Effector CD4-positive, alpha-beta T cell (primary cell): ENCODE measurements at places on chromosomes 16 and 17.

GRCh38 chr17:3543453-3543852 lies 14.2 kb downstream of the TRPV3 start:
- no peak for DNase-seq

GRCh38 chr16:60405286-60405685 lies 1631.0 kb downstream of the CDH8 start:
- DNase-seq: no peak

DNA sequence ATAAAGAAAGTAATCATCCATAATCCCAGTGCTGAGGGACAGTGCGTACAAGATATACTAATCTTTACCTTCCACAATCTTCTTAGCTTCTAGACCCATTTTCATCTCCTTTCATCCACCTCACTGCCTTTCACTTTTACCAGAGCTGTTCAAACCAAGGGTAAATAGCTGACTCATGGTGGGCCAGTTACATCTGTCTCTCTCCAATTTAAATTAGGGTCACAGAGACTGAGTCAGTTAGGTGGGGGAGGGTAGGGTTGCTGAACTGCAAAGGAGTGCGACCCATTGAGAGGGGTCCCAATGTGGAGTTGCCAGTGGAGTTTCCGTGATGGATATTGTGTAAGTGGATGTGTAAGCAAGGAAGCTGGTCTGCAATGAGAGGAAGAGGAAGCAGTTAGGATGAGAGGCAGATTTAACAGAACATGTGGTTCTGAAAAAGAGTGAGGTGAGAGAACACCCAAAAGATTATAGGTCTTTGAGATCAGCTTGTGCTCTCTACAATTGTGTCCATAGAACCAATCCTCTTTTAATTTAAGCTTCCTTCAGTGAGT lies 83.5 kb downstream of the GP2 start:
- no peak for DNase-seq

- DNase-seq: no peak
These were observed 30.1 kb downstream of the CCL4 start for GRCh38 chr17:36133602-36134236.

GRCh38 chr16:86317813-86318650 lies 192.3 kb upstream of the FOXF1 start:
- DNase-seq: no peak

- no peak for DNase-seq
These were observed 19.8 kb downstream of the ZNF385C start for GRCh38 chr17:42078396-42079043.

DNA sequence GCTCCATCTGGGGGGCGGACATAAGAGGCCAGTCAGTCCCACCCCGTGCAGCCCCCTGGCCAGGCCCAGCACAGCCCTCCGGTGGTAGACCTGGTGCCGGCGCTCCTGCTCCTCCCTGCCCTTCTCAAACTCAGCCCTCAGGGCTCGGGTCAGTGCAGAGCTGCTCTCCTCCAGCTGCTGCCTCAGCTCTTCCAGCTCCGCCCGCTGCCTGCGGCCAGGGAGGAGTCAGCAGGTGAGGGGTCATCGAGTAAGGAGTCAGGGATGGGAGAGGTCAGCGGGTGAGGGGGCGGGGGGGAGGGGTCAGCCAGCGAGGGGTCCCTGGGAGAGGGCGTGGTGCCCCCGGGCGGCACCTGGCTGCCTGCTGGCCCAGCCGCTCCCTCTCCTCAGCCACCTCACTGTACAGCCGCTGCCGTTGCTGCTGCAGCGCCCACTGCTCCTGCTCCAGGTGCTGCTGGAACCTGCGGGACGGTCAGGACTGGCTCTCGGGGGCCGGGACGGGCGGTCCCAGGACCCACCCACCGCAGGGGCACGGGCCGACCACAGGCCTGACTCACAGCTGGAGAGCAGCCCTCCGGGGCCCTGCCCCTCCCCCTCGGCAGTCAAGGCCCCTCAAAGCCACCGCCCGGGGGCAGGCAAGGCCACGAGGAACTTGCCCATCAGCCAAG lies 26.5 kb upstream of the AATK start:
- DNase-seq: no peak

GRCh38 chr17:4933646-4934045 lies 1.6 kb downstream of the GP1BA start:
- DNase-seq: no peak

GRCh38 chr17:39014044-39014794 lies 47.0 kb upstream of the FBXO47 start:
- no peak for DNase-seq

GRCh38 chr16:11121083-11121608 lies 134.9 kb downstream of the SOCS1 start:
- DNase-seq: no peak

DNA sequence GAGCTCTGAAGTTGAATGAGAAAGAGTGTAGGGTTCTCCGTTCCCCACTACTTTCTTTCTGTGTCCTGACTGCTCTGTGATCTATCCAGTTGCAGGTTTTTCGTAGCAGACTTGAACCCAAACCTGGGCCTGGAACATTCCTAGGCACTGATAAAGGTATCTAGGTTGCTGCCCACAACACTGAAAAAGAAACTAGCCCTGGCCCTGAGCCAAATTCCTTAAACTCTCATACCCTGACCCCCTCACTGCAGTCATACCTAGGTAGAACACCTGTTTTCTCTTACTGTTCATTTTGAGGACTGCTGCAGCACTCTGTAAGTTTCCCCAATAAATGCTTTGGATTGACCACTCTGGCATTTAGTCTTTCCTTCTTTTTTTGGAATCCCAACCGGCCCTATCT lies 5.4 kb downstream of the HYDIN start:
- no peak for DNase-seq

- no peak for DNase-seq
These were observed 341.1 kb downstream of the PMP22 start for GRCh38 chr17:14923981-14924380.

DNA sequence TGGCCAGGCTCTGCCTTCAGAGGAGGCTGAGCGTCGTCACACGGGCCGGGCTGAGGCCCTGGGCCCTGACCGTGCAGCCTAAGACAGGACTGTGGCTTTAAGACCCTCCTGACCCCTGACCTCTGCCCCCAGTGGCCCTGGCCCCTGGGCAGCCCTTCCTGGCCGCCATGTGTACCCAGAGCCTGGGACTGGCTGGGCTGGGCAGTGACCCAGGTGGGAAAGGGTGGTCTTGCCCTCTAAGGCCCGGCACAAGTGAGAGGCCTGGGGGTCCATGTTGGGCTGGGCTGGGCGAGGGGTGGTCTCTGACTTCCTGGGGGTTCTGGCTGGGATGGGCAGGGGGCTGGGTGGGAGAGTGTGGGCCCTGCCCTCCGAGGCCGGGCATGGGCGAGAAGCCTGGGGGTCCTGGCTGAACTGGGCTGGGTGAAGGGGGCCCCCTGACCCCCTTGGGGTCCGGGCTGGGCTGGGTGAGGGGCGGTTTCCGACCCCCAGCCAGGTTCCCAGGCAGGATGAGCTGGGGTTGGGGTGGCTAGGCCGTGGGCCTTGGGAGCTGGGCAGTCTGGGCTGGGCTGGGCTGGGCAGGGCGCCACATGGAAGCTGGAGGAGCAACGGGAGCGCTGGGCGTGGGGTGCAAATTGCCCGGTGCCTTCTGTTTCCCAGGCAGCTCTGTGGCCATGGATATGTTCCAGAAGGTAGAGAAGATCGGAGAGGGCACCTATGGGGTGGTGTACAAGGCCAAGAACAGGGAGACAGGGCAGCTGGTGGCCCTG lies at the start of gene CDK3:
TSS of gene CDK3 (plus strand) at position 101 of the 767 bp plus-strand sequence. CDS start at position 672, 571 bp downstream.
- DNase-seq: no peak

- no peak for DNase-seq
These were observed 290.6 kb downstream of the WWOX start for GRCh38 chr16:78390092-78390491.

DNA sequence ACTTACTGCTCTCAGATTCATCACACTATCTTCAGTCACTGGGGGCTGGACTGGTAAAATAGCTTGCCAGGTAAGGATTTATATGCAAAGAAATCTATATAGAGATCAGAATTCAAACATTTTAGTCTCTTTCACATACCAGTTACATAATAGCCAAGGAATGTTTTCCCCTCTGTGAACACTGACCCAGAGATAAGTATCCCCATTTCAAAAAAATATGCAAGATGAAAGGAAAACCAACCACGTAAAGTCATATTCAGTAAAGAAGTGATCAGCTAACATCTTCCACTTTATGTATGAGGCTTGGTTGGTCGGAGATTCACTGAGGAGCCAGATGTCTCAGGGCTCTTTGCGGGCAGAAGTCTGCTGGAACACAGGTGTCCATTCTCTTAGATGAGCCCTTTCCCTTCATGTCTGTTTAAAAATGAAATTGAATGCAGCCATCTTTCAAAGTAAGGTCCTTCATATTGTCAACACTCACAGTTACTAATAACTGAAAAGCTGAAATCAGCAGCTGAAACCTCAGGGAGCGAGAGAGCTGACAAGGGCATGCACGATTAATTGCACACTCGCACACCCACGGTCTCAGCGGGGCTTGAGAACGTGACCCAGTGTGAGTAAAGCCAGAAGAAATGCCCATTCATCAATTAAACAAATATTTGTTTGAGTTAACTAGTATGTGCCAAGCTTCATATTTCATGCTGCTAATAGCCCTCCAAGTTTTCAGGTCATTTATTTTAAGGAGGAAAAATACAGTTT lies 161.2 kb downstream of the MRTFB start:
- no peak for DNase-seq

- DNase-seq: peak; percentile 7
These were observed 1.1 kb upstream of the AKTIP start for GRCh38 chr16:53503991-53504663.

DNA sequence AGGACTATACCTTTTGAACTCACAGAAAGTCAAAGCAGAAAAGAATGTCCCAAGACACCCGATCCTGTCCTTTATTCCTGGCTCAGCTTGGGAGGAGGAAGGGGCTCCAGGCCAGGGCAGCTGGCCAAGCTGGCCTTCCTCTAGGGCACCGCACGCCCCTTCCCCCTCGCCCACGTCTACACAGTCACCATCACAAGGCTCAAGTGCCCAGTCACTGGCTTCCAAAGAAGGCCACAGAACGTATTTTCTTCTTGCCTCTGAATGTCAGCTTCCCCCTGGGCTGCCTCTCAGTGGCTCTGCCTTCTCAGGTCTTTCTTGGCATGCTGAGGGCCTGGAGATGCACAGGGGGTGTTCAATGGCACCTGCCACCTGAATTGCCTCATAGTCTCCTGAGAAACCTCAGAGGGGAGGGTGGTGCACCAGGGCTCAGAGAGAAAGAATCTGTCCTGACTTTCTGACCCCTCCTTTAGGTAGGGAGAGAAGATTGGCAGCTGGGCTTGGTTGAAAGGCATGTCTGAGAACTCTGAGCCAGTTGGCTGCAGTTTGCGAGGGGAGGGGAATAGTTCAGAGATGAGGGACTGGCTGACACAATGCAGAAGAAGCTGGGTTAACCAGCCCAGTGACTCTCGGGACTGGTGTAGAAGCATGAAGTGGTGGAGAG lies 2.1 kb downstream of the DHRS11 start:
- no peak for DNase-seq

DNA sequence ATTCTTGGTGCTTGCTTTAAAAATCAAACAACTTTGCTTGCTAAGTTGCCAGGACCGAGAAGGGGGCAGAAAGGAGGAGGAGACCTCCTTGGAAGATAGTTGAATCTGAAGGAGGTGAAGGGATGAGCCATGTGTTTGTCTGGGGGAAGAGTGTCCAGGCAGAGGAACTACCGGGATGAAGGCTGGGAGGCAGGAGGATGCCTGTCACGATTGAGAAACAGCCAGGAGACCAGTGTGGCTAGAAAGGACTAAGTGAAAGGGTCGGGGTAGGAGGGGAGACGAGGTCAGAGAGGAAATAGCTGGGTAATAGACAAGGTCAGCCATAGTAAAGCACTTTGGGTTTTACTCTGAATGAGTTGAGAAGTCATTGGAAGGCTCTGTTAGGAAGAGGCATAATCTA lies 38.9 kb upstream of the CSNK2A2 start:
- no peak for DNase-seq

DNA sequence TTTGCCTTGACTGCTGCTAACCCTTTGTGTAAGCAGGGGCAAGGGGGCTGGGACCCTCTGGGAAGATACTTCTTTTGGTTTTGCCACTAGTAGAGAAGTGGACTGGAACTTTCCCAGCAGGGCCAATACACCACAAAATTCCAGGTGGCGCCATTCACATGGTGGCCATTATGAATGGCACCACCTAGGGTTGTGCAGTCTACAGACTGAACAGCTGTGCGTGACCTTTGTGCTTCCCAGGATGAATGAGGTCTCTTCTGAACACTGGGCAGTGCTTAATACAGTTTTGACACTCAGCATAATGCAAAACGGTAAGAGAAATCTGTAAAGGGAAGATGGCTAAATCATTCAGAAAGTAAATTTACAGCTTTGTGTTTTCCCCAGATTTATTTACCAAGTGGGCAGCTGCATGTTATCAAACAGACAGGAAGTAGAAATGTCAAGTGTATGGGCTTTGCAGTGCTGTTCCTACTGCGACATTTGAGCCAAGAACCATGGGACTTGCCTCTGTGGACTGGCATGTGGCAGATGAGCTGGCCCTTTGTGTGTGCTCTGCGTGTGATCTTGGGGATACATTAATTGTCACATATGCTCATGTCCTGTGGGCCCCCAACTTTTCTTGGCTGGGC lies 9.2 kb downstream of the SYT17 start:
- DNase-seq: no peak

- peak; percentile 59 for DNase-seq
These were observed 618 bp downstream of the TRIM47 start for GRCh38 chr17:75877752-75878173.

DNA sequence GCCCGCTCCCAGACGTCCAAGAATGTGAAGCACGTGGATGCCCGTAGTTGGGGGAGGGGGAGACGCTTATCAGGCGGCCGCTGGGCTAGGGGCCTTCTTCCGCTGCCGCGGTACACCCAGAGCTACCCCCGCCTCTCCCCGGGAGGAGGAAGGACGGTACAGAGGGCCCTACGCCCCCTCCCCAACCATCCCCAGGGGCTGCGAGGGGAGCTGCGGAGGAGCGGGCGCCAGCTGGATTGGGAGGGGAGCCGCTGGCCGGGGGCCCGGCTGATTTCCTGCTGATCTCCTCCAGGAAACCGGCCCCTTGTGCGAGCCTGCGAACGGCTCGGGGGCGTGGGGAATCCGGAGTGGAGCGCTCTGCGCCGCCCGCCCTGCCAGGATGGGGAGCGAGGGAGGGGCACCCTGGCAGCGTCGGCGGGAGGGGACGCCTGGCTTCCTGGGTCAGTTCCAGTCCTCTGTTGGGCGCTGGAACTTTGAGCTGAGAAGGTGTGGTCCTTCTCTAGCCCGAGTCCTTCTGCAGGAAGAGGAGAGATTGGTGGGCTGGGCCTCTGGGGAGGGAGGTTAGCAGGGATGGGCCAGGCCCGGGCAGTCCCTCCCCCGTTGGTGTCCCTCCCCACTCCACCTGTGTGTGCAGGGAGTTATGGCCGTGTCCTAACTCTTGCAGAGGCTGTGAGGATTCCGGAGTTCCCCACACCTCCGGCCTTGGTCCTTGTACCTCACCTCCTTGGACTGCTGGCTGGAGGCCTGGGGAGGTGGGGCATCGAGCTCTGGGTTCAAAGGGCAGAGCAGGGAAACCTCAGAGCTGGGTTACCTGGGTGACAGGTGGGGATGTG lies 19.2 kb downstream of the GJD3 start:
- DNase-seq: no peak
